ENCODE measurements at places on chromosomes 11 and 22. TPM values are rescaled to one million over a fixed set of nuclear protein-coding genes. Genes with fewer than 3 reads are reported as not detected.

The TP53I11 gene
- total RNA-seq, result 103 TPM

- no peak for DNase-seq
- no peaks in the 10 kb centered on the region for H3K36me3 ChIP-seq
Measured at GRCh38 chr22:11628651-11629511, 3899.1 kb upstream of the OR11H1 start.

The RTN4R gene
- total RNA-seq, result 9.6 TPM

The SNRPD3 gene
- total RNA-seq, result 66.8 TPM

DNA sequence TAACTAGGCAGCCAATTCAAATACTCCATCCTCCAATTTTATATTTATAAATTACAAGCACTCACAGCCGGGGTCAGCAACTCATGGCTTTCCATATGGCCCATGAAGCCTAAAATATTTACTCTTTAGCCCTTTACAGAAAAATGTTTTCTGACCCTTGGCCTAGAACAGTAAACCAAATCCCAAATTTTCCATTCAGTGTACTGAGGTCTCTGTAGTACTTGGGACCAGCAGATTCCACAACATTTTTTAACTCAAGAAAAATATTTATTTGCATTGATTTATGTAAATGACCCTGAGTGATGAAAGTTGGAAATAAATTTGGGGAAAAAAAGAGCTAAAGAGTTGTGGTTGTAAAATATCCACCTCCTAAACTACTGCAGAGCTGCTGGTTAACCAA lies 82.6 kb downstream of the SLC1A2 start:
- no peaks in the 10 kb centered on the region for H3K36me3 ChIP-seq
- no peak for DNase-seq
- no peak overlapping the region for H3K4me3 ChIP-seq
- no peaks in the 10 kb centered on the region for H3K27me3 ChIP-seq
- H3K4me1 ChIP-seq, result no peaks in the 10 kb centered on the region

The LIPT2 gene
- 2.7 TPM for total RNA-seq

The HOATZ gene
- total RNA-seq, result 15.0 TPM

The MIOX gene
- total RNA-seq, result not detected

The RBMXL2 gene
- total RNA-seq, result not detected

The BRSK2 gene
- 0.62 TPM for total RNA-seq

DNA sequence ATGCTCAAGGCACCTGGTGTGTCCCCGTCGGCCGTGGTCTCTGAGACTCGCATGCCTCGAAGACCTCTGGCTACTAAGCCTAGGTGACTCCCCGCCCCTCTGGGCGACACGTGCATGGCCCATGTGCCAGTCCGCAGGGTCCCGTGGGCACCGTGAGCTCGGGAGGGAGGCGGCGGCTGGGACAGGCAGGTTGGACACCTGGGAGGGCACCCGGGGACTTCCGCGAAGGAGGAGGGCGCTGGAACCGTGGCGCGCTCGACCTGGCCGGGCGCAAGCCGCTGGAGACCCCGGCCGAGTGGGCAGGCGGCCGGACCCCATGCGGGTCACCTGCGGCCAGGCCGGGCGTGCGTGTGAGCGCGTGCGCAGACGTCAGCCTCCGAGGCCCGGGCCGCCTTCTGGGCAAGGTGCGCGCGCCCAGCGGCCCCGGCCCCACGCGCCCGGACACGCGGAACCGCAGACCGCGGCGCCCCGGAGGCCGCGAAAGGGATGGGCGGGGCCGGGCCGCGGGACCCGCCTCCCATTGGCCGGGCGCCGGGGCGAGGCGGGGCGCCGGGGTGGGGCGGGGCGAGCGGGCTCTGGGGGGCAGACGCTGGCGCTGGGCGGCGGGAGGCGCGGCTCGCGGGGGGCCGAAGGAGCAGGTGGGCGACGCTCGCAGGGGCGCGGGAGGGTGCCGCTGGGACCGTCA lies 579 bp upstream of the RASD2 start:
- no peaks in the 10 kb centered on the region for H3K36me3 ChIP-seq
- H3K4me3 ChIP-seq, result peak overlapping the region; percentile 62
- H3K27ac ChIP-seq, result peak overlapping the region; percentile 46
- H3K4me1 ChIP-seq, result peaks cover 27% of the 10 kb centered on the region

The OR10A6 gene
- total RNA-seq, result not detected

The DEUP1 gene
- total RNA-seq, result 0.68 TPM

GRCh38 chr11:29051935-29052334 lies 943.7 kb downstream of the METTL15 start:
- no peaks in the 10 kb centered on the region for H3K27me3 ChIP-seq
- no peak overlapping the region for H3K4me3 ChIP-seq
- no peaks in the 10 kb centered on the region for H3K36me3 ChIP-seq
- no peak for DNase-seq
- no peaks in the 10 kb centered on the region for H3K4me1 ChIP-seq
- no peak overlapping the region for H3K27ac ChIP-seq

- DNase-seq, result no peak
- no peaks in the 10 kb centered on the region for H3K27me3 ChIP-seq
- no peak overlapping the region for H3K27ac ChIP-seq
Measured at GRCh38 chr11:68632802-68633201, 51.5 kb upstream of the GAL start.

The FIBIN gene
- 27.8 TPM for total RNA-seq

DNA sequence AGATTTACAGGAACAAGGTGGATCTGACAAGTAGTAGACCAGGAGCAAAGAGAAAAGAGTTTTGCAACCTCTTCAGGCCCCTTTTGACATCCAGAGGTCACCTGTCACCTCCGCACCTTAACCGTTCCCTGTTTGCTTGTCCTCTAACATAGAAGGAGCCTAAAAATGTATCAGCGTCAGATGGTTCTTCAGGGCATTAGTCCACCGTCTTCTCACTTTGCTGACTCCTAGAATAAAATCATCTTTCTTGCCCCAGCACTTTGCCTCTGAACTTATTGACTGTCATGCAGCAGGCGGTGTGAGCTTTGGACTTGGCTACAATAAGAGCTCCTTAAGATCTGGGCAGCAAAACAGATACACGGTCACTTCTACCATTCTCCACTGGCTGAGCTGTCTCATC lies 339.7 kb upstream of the B3GAT1 start:
- no peak overlapping the region for H3K27ac ChIP-seq
- H3K27me3 ChIP-seq, result no peaks in the 10 kb centered on the region
- no peak overlapping the region for H3K4me3 ChIP-seq
- no peak for DNase-seq
- H3K36me3 ChIP-seq, result no peaks in the 10 kb centered on the region

DNA sequence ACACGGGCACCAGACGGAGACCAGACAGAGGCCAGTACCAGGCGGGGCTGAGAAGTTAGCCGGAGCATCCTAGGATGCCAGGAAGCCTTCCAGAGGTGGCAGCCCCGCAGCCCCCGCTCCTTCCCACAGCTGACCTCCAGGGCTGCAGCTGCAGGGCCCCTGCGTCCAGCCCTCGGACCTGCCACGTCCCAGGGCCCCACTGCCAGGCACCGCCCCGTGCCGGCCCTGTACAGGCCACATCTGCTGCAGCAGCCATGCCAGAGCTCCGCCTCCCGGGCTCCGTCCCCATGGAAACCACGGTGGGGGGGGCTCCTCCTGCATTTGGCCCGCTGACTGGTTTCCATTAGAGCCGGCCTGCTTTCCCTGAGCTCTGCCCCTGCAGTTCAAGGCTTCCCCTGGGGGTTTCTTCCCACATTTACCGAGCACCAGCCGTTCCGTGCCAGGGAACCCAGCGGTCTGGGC lies 62.5 kb upstream of the PPARA start:
- peak overlapping the region; percentile 98 for H3K27ac ChIP-seq
- peaks cover 80% of the 10 kb centered on the region for H3K36me3 ChIP-seq
- H3K4me1 ChIP-seq, result peaks cover 100% of the 10 kb centered on the region
- no peaks in the 10 kb centered on the region for H3K27me3 ChIP-seq

DNA sequence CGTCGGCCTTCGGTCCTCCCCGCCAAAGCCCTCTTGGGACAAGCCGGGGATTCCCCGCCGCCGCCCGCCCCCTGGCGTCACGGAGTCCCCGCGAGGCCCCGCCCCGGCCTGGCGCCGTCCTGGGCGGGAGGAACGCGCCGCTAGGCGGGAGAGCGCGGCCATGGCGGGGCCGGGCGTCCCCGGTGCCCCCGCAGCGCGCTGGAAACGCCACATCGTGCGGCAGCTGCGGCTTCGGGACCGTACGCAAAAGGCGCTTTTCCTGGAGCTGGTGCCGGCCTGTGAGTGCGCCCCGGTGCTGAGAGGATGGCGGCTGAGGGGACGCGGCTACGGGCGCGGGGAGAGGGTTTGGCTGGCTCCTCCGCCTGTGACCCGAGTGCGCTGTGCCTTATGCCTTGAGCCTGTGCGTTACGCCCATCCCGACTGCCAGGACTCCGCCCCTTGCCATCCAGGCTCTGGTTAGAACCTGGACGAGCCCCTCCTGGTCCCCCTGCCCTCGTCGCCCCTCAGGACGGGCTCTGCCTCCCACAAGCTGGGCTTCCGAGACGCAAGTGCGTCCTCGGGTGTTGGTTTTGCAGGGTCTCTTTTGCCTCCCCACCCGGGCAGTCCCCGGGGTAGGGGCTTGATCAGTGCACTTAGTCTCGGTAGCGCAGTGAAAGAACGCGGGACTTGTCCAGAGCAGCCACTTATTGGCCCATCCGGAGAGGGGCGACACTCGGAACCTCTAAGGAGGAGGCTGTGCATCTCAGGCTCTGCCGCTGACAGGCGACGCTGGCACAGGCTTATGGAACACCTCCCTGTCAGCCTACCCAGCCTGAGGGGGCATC lies at the start of gene ATG16L2:
Gene ATG16L2 (plus strand): TSS at position 126 of the 824 bp plus-strand sequence. CDS start 35 bp downstream, at position 161.
- H3K4me3 ChIP-seq, result peak within 1 kb of the TSS; percentile 79
- peaks cover 57% of the 10 kb centered on the region for H3K4me1 ChIP-seq
- H3K27ac ChIP-seq, result peak within 1 kb of the TSS; percentile 99

DNA sequence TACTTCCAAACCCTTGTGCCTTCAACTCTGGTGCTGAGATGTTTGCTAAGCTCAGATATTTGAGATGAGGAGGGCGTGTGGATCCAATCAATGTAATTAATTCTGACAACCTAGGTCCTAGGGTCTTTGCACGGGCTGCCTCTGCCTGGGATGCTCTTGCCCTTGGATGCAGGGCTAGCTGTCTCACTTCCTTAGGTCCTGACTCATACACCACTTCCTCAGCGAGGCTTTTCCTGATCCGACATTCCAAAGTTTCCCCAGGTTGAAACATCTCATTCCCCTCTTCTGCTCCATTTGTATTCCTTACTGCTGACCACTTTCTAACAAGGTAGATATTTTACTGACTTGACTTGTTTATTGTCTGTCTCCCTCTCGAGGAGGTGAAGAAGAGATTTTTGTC lies 43.0 kb upstream of the NTM start:
- no peak overlapping the region for H3K27ac ChIP-seq
- H3K4me1 ChIP-seq, result no peaks in the 10 kb centered on the region
- peaks cover 3% of the 10 kb centered on the region for H3K27me3 ChIP-seq
- H3K36me3 ChIP-seq, result no peaks in the 10 kb centered on the region

The LMO1 gene
- total RNA-seq, result not detected

DNA sequence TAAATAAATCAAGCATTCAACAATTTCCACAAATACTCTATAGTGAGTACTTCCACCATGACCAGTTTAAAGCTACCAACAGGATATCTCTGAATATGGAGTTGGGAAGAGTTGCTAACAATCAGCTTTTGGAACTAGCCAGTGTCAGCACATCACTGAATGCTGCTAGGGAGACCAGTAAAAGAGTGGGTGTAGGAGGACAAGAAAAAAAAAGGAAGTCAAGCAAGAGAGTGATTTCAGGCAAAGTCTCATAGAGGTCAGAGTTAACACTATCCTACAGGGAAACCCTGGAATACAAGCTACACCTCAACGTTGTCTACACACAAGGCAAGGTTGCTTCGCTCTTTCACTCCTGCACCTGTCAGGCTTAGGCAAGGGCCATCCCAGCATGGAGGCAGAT lies 24.2 kb downstream of the EIF3F start:
- no peaks in the 10 kb centered on the region for H3K36me3 ChIP-seq
- no peak for DNase-seq
- no peak overlapping the region for H3K4me3 ChIP-seq

DNA sequence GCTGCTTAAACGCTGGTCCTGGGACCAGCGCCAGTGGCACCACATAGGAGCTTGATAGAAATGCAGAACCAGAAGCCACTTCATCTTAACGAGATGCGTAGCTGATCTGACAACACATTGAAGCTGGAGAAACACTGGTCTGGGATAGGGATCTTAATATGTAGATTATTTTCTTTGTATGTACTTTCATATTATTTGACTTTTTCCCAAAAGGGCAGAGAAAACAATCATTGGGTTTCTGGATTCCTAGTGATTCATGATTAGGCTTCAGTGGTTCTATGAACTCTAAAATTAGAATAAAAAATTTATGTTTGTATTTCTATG lies 12.3 kb downstream of the MPEG1 start:
- DNase-seq, result no peak
- no peak overlapping the region for H3K4me3 ChIP-seq
- H3K27me3 ChIP-seq, result no peaks in the 10 kb centered on the region
- H3K36me3 ChIP-seq, result peaks cover 71% of the 10 kb centered on the region
- no peak overlapping the region for H3K27ac ChIP-seq

DNA sequence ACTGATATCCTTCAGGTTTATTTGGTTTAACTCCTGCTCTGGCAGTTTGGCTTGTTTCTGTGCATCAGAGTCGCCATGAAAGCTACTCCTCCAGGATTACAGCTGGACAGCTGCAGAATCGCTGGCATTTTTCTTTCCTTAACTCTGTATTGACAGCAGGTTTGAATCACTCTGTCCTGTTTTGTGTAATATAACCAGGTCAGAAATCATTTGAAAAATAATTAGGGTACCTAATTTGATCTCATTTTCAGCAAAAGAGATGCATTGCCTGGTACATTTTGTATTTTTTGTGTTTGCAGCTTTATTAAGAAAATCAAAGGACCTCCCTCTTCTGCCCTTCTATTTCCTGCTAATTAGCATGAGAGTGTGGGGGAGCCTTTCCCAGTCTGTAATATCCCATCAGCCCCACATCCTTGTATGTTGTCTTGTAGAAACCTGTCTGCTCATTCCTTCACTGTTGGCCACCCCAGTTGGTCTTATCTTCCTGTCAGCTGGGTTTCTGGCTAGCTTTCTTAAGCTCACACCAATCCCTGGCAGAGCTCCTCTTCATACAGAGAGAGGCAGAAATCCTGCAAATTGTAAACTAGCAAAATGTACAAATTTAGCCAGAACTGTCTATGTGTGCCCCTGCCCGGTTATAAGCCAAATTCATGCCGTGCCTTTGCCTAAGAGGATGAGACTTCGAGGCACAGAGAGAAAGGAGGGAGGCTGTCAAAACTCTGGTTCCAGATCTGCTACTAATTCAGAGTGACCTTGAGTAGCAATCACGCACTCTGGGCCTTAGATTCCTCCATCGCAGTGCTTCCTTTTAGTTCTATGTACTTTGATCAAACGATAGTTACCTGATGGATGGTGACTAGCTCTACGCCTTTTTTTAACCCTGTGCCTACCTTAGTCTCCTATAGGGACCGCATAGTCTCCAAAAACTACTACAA lies 200.6 kb downstream of the NAV2 start:
- peaks cover 9% of the 10 kb centered on the region for H3K4me1 ChIP-seq
- DNase-seq, result no peak
- H3K36me3 ChIP-seq, result no peaks in the 10 kb centered on the region
- no peaks in the 10 kb centered on the region for H3K27me3 ChIP-seq
- no peak overlapping the region for H3K27ac ChIP-seq

- H3K27me3 ChIP-seq, result no peaks in the 10 kb centered on the region
- no peak overlapping the region for H3K27ac ChIP-seq
- H3K36me3 ChIP-seq, result peaks cover 87% of the 10 kb centered on the region
- no peak overlapping the region for H3K4me3 ChIP-seq
Measured at GRCh38 chr11:68584097-68584496, 100.2 kb upstream of the GAL start.

The MPEG1 gene
- total RNA-seq, result 48.9 TPM

Data from lower lobe of right lung (tissue), 2 donors.